ENCODE measurements at places on chromosomes 12 and 14. TPM values are rescaled to one million over a fixed set of nuclear protein-coding genes. Genes with fewer than 3 reads are reported as not detected.

Gene ADAMTS20
- 0.25 TPM for total RNA-seq

Gene KLHL33
- 0.25 TPM for total RNA-seq

Gene HOXC11
- total RNA-seq: not detected

Gene PLXNC1
- total RNA-seq: 74.3 TPM

Gene CLEC4D
- total RNA-seq: not detected
